ENCODE measurements at places on chromosomes 2 and 18.

DNA sequence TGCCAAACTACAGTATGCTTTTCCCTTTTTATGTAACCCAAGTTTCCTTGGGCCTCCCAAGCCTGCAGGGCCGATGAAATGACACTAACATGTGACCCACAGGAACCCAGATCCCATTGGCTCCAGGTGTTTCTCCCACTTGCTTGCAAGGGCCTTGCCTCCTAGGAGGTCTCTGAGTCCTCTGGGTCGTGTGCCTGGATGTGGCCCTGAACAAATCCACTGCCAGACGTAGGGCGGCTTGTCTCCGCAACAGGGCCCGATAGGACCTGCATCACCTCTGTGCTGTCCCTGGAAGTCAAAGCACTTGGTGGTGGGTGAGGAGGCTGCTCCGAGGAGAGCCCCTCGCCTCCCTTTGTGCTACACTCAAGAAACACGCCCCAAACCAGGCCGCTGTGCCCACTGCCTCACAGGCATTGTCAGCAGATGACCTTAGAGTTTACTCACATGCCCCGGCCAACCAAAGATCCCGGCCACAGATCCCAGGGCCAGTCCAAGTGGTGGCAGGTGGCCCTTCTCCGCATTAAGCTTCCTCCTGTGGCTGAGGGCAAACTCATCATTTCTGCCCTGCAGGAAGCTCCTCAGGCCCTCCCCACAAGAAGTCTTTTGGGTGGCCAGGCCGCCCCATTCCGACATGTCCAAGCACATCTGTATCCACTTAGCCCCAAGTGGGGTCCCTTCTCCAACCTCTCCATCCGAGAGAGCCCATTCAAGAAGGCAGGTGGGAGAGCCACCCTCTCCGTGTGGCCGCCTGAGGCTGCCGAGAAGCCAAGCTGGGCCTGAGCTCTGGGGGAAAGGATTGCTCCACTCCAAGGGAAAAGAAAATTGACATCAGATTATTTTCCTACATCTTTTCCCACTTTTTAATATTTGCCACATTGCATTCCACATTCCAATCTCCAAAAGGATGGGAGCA lies 76.7 kb downstream of the GFPT1 start:
- DNase-seq: no peak

DNA sequence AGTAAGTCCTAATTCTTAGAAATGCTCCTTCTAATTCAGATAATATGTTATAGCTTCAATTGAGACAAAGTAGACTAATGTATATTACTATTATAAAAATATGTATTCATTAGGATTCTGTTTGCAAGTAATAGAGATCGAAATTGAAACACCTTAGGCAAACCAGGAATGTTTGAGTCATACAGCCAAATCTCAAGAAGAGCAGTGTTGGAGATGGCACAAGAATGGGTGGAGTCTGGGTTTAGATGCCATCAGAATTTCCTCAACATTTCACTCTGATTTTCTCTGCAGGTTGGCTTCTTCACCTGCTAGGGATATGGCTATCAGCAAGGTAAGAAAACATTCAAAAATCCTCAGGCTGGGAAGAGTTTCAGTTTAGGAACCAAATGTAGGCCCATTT lies 405.4 kb downstream of the CCDC85A start:
- no peak for DNase-seq

DNA sequence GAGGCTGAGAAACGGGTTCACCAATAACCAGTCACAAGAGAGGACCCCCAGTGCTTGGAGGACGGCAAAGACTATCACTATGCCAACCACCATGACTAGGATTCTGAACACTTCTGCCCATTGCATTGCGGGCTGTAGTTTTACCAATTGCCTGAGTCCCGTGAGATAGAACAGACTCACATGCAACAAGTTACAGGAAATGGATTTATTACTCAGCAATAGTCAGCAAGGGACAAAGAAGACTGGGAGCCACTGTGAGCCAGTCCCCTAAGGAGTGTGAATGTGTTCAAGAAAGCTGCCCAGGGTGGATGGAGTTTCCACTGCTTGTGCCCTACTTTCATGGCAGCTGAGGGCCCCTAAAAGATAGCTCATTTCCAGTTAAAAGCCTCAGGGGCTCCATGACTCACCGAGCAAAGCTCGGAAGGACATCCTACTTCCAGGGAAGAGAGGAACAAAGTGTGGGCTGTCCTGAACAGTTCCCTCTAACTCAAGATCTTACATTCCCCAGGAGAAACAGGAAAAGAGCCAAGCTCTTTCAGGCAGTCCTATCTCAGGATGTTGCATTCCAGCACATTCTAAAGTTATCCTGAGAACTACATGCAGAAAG lies 54.4 kb downstream of the SLC4A3 start:
- DNase-seq: no peak

GRCh38 chr18:54859667-54860421 lies 31.6 kb downstream of the RAB27B start:
- no peak for DNase-seq

- no peak for DNase-seq
Measured at GRCh38 chr2:19541884-19542283, 183.5 kb upstream of the OSR1 start.

- no peak for DNase-seq
Measured at GRCh38 chr2:151996243-151997003, 102.4 kb downstream of the CACNB4 start.

- no peak for DNase-seq
Measured at GRCh38 chr2:127310980-127311379, 17.0 kb upstream of the ERCC3 start.

GRCh38 chr2:230778350-230779063 lies 65.9 kb downstream of the CAB39 start:
- DNase-seq: no peak

- no peak for DNase-seq
Measured at GRCh38 chr2:32632089-32632488, 4.2 kb downstream of the TTC27 start.

GRCh38 chr2:208024091-208024490 lies 1.2 kb downstream of the PLEKHM3 start:
- DNase-seq: no peak

GRCh38 chr2:84388133-84388532 lies 70.9 kb downstream of the SUCLG1 start:
- no peak for DNase-seq
